ENCODE measurements at places on chromosomes 2 and 18. TPM values are rescaled to one million over a fixed set of nuclear protein-coding genes. Genes with fewer than 3 reads are reported as not detected.

LOXHD1 gene
- not detected for total RNA-seq

GRCh38 chr2:234674781-234675201, 177.9 kb upstream of the ARL4C start:
- no peaks in the 10 kb centered on the region for H3K36me3 ChIP-seq
- no peak overlapping the region for H3K4me3 ChIP-seq
- peak; percentile 82 for DNase-seq
- no peaks in the 10 kb centered on the region for H3K27me3 ChIP-seq
- H3K4me1 ChIP-seq = peaks cover 36% of the 10 kb centered on the region
- peak overlapping the region; percentile 69 for H3K27ac ChIP-seq

HSPD1 gene
- 198 TPM for total RNA-seq

DNA sequence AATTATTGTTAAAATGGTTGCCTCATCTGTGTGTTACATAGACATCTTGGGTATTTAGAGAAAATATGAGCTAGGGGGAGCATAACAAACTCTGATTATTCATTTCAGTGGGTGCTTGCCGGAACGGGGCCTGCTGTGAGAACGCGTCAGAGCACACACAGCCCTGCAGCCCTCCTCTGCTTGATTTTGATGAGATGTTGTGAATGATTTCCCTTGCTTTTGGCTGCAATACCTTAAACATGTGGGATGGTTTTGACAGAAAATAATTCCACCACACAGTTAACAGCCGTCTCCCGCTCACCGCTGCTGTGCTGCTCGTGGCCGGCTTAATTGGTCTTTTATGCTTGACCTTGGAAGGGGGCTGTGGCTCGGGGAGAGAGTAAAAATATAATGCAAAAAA, 49.9 kb upstream of the TXNDC2 start:
- H3K4me1 ChIP-seq = no peaks in the 10 kb centered on the region
- no peaks in the 10 kb centered on the region for H3K27me3 ChIP-seq
- no peak overlapping the region for H3K4me3 ChIP-seq
- peak; percentile 33 for DNase-seq
- H3K36me3 ChIP-seq = no peaks in the 10 kb centered on the region
- H3K27ac ChIP-seq = no peak overlapping the region

DNA sequence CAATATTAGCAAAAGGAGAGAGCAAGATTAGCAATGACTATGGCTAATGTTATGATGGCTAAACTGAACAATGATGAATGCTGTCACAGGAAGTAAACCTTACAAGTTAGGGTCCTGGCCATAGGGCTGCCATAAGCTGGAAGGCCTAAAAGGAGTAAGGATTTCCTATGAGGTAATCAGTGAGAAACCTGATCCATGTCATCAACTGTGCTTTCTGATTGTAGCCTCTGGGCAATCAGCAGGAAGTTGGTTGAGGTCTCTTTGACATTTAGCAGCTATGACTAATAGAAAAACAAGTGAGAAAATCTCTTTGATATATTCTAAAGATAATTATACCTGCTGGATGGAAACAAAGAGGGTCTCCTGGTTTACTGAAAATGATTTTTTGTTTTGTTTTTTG, 193.0 kb downstream of the RAB3GAP1 start:
- H3K36me3 ChIP-seq = no peaks in the 10 kb centered on the region
- no peak overlapping the region for H3K27ac ChIP-seq
- H3K27me3 ChIP-seq = no peaks in the 10 kb centered on the region
- DNase-seq = peak; percentile 36
- no peaks in the 10 kb centered on the region for H3K4me1 ChIP-seq

- no peak overlapping the region for H3K27ac ChIP-seq
- H3K36me3 ChIP-seq = no peaks in the 10 kb centered on the region
- peaks cover 2% of the 10 kb centered on the region for H3K4me1 ChIP-seq
- no peak overlapping the region for H3K4me3 ChIP-seq
- no peaks in the 10 kb centered on the region for H3K27me3 ChIP-seq
- no peak for DNase-seq
Observed at GRCh38 chr18:56238576-56238975, 399.8 kb downstream of the TXNL1 start.

TUBB8B gene
- total RNA-seq = not detected

EFHD1 gene
- total RNA-seq = not detected

CNGA3 gene
- total RNA-seq = under 0.01 TPM

GRCh38 chr2:66543257-66543767, 108.4 kb downstream of the MEIS1 start:
- H3K27ac ChIP-seq = no peak overlapping the region
- H3K4me3 ChIP-seq = no peak overlapping the region
- DNase-seq = no peak
- H3K4me1 ChIP-seq = peaks cover 10% of the 10 kb centered on the region
- H3K36me3 ChIP-seq = peaks cover 3% of the 10 kb centered on the region

SOWAHC gene
- total RNA-seq = 7.1 TPM

DLGAP1 gene
- total RNA-seq = 0.51 TPM

GRCh38 chr2:54107903-54108615, 7.4 kb upstream of the ACYP2 start:
- no peak overlapping the region for H3K4me3 ChIP-seq
- no peak for DNase-seq
- H3K36me3 ChIP-seq = no peaks in the 10 kb centered on the region
- no peaks in the 10 kb centered on the region for H3K27me3 ChIP-seq

GTF2A1L gene
- total RNA-seq = 3.3 TPM

- no peak for DNase-seq
- peaks cover 6% of the 10 kb centered on the region for H3K4me1 ChIP-seq
- no peaks in the 10 kb centered on the region for H3K36me3 ChIP-seq
- no peak overlapping the region for H3K4me3 ChIP-seq
- peaks cover 7% of the 10 kb centered on the region for H3K27me3 ChIP-seq
Observed at GRCh38 chr2:127681976-127682857, 6.9 kb upstream of the LIMS2 start.

DNA sequence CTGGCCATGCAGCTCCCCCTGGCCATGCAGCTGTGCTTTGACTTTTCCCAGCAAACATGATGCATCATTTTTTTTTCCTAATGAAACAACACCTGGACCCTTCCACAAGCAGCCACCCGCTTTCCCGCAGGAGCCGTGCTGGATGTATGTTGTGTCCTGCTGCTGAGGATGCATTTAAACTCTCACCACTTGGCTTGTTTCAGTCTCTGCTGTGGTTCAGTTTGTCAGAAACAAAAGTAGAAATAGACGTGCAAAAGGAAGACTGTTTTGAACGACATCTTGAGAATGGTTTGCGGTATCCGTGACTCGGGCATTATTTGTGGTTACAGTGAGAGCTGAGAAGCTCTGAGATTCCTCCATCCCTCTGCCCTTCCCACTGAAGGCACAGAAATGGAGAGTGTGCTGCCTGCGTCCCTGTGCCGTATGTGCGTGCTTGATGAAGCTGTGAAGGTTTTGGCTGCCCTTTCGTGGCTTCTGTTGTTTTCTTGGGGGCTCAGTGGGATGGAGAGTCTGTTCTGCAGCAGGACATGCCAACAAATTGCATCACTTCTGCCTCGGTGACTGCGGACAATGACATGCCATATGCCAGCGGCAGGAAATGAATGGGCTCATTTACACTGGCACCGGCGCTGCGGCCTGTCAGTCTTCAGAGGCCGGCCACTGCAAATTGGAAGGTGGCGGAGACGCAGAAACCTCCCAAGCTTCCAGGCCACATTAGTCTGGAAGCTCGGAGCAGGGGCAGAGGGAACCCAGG, 417.7 kb upstream of the SALL3 start:
- peak; percentile 20 for DNase-seq
- H3K4me1 ChIP-seq = no peaks in the 10 kb centered on the region
- H3K27me3 ChIP-seq = no peaks in the 10 kb centered on the region
- no peaks in the 10 kb centered on the region for H3K36me3 ChIP-seq
- H3K27ac ChIP-seq = no peak overlapping the region

TYMS gene
- total RNA-seq = 16.8 TPM

GRCh38 chr2:240822280-240822847, 2.3 kb upstream of the KIF1A start:
- H3K27ac ChIP-seq = no peak overlapping the region
- no peak for DNase-seq
- no peaks in the 10 kb centered on the region for H3K36me3 ChIP-seq

- H3K27me3 ChIP-seq = no peaks in the 10 kb centered on the region
- no peaks in the 10 kb centered on the region for H3K36me3 ChIP-seq
- DNase-seq = no peak
- H3K4me1 ChIP-seq = no peaks in the 10 kb centered on the region
- H3K4me3 ChIP-seq = no peak overlapping the region
- no peak overlapping the region for H3K27ac ChIP-seq
Observed at GRCh38 chr2:696463-696862, 19.3 kb upstream of the TMEM18 start.

SLC4A3 gene
- 1.3 TPM for total RNA-seq

GRCh38 chr2:97718942-97719341, 5.6 kb downstream of the ZAP70 start:
- peaks cover 3% of the 10 kb centered on the region for H3K27me3 ChIP-seq
- no peak overlapping the region for H3K4me3 ChIP-seq
- no peaks in the 10 kb centered on the region for H3K4me1 ChIP-seq
- no peaks in the 10 kb centered on the region for H3K36me3 ChIP-seq

Data from fibroblast of lung (primary cell).